ENCODE measurements at places on chromosomes 16 and 17. TPM values are rescaled to one million over a fixed set of nuclear protein-coding genes. Genes with fewer than 3 reads are reported as not detected.

Gene FBF1
- total RNA-seq = 13.2 TPM

Gene KDM8
- total RNA-seq = 2.7 TPM

Gene HBM
- not detected for total RNA-seq

Gene KRT27
- total RNA-seq = not detected

Gene ABCA10
- 0.69 TPM for total RNA-seq

Gene SLC38A8
- total RNA-seq = not detected

Gene NACA2
- total RNA-seq = not detected

Gene TBC1D26
- total RNA-seq = 0.18 TPM

Gene PRAC1
- not detected for total RNA-seq

Gene FBXO39
- total RNA-seq = 0.14 TPM

Gene NATD1
- 2.4 TPM for total RNA-seq

Gene RANGRF
- total RNA-seq = 5.9 TPM

Gene EVPLL
- not detected for total RNA-seq

Gene APOH
- not detected for total RNA-seq

Gene MT1X
- 9.4 TPM for total RNA-seq

Data from smooth muscle cell of the umbilical artery (primary cell).